ENCODE measurements at places on chromosomes 13 and 19. TPM values are rescaled to one million over a fixed set of nuclear protein-coding genes. Genes with fewer than 3 reads are reported as not detected.

DNA sequence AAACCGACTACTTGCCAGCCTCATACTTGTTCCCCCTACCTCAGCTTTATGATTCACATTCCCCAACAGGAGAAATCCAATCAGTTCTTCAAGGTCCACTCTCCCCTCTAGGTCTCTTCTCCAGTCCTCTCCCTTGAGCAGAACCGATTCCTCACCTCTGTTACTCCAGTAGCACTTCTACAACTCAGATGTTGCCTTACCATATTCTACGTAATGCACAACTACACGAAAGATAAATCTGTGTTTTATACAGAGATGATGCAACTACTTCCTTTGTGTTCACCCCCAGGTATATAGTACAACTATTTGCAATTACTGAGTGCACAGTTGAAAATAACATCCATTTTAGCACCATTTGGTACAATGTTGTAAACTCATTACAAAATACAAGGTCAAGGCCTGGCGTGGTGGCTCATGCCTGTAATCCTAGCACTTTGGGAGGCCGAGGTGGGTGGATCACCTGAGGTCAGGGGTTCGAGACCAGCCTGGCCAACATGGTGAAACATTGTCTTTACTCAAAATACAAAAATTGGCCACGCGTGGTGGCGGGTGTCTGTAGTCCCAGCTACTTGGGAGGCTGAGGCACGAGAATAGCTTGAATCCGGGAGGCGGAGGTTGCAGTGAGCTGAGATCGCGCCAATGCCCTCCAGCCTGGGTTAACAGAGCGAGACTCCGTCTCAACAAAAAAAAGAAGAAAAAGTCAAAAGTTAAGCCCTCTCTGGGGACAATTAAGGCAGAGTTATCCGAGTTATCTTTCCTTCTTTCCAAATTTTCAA lies 2.8 kb upstream of the WBP4 start:
- H3K4me3 ChIP-seq, result no peak overlapping the region
- no peak overlapping the region for H3K27ac ChIP-seq
- no peak for DNase-seq
- no peaks in the 10 kb centered on the region for H3K27me3 ChIP-seq

DNA sequence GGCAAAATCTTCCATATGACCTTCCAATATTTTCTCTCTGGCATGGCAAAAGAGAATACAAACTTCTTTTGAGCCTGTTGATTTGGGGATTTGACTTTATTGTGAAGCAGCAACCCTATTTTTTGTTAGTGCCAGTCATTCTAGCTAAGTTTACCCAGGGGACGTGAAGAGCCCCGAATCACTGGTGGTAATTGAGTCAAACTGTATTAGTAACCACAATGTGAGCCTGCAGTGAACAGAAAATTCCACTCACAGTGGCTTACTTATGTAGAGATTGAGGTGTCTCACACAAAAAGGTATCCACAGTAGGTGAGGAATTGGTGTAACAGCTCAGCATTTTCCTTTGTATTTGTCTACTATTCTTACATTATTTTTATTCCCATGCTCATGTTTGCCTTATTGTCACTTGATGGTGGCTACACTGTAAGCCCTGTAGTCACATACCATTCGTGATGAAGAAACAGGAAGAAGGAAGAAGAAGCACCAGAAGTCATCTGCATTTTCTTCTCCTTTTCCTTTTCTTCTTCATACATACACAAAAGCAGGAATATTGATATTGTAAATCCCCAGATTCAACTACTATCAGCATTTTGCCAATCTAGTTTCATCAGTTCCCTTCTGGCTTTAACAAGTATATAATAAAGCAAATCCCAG lies 33.3 kb upstream of the MYCBP2 start:
- H3K27ac ChIP-seq, result no peak overlapping the region
- no peaks in the 10 kb centered on the region for H3K27me3 ChIP-seq
- DNase-seq, result no peak
- H3K4me3 ChIP-seq, result no peak overlapping the region

GRCh38 chr13:73168226-73168952 lies 109.6 kb downstream of the KLF5 start:
- no peak overlapping the region for H3K4me3 ChIP-seq
- H3K36me3 ChIP-seq, result no peaks in the 10 kb centered on the region
- no peaks in the 10 kb centered on the region for H3K4me1 ChIP-seq
- no peak overlapping the region for H3K27ac ChIP-seq
- DNase-seq, result no peak
- no peaks in the 10 kb centered on the region for H3K27me3 ChIP-seq

The TNFSF13B gene
- 21.6 TPM for total RNA-seq

The PGLYRP2 gene
- total RNA-seq, result not detected

The SHC2 gene
- 16.8 TPM for total RNA-seq

Data from adrenal gland (tissue), 19 donors.